ENCODE measurements at places on chromosomes 13 and 19. TPM values are rescaled to one million over a fixed set of nuclear protein-coding genes. Genes with fewer than 3 reads are reported as not detected.

The RNASEH2A gene
- total RNA-seq: 48.7 TPM

The PTH2 gene
- not detected for total RNA-seq

The ZNF723 gene
- not detected for total RNA-seq

The TMC4 gene
- 1.7 TPM for total RNA-seq

The NTF4 gene
- 0.42 TPM for total RNA-seq

All from A549 treated with GW870086 at 1 μM for 4 hours (cell line).